ENCODE measurements at places on chromosomes 7 and 10.

- DNase-seq, result no peak
Measured at GRCh38 chr7:48009954-48010353, 19.0 kb downstream of the SUN3 start.

GRCh38 chr7:157476201-157476600 is 139.4 kb downstream of the DNAJB6 start:
- no peak for DNase-seq

DNA sequence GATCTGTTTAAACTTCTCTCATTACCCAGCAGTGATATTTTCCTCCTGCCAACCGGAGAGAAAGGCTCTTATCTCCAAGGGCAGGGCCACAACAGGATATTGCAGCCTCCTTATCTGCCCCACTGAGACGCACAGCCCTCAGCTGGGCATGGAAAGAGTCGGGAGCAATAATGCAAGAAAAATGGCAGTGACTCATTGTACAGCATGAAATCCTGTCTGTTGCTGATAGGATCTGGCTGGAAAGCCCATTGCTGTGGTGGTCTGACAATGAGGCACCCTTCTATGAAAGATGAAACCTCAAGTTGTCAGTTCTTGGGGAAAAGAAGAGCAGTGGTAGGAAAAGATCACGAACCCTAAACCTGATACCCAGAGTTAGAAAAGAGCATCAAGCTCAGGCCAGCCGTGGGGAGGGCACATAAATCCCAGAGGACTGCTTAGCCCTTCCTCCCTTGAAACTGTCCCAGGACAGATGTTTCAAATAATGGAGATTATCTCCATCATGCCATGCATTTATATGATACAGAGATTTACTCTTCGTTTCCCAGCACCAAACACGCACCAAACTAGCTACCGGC is 47.0 kb upstream of the FIGNL1 start:
- peak; percentile 26 for DNase-seq

- no peak for DNase-seq
Measured at GRCh38 chr7:113452245-113452644, 333.9 kb upstream of the SMIM30 start.

- no peak for DNase-seq
Measured at GRCh38 chr7:906776-907157, 30.4 kb downstream of the GET4 start.

- DNase-seq, result no peak
Measured at GRCh38 chr7:104123786-104124185, 84.0 kb downstream of the ORC5 start.

- peak; percentile 53 for DNase-seq
Measured at GRCh38 chr10:7199152-7199760, 211.6 kb downstream of the SFMBT2 start.

GRCh38 chr10:5527332-5528200 is 2.8 kb downstream of the CALML3 start:
- no peak for DNase-seq

- no peak for DNase-seq
Measured at GRCh38 chr7:36262309-36263094, 109.4 kb downstream of the EEPD1 start.

GRCh38 chr10:120541984-120542383 is 85.0 kb downstream of the PLPP4 start:
- no peak for DNase-seq

- peak; percentile 30 for DNase-seq
Measured at GRCh38 chr7:1512781-1513656, 8.8 kb upstream of the INTS1 start.

DNA sequence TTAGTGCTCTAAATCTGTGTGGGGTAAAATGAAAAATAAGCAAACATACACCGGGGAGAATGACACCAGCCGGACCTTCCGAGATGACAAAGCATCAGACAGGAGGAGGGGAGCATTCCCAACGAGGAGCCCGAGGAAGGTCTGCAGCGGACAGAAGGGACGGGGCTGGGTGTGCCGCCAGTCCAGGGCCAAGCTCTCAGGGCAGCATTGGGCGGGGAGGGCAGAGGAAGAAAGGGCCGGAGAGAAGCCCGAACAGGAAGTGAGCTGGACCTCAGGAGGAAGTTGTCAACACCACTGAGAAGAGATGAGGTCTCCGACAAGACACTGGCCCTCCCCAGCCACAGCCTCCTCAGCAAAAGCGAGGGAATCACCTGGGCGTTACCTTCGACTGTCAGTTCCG is 182.6 kb upstream of the RNF32 start:
- no peak for DNase-seq

All from fibroblast of upper back skin (primary cell).